ENCODE measurements at places on chromosomes 11 and 22. TPM values are rescaled to one million over a fixed set of nuclear protein-coding genes. Genes with fewer than 3 reads are reported as not detected.

GRCh38 chr11:61715867-61716266 lies 35.7 kb downstream of the DAGLA start:
- H3K4me1 ChIP-seq, result no peaks in the 10 kb centered on the region
- DNase-seq, result no peak
- no peaks in the 10 kb centered on the region for H3K27me3 ChIP-seq
- H3K36me3 ChIP-seq, result no peaks in the 10 kb centered on the region

- H3K36me3 ChIP-seq, result no peaks in the 10 kb centered on the region
- no peak overlapping the region for H3K27ac ChIP-seq
- no peak overlapping the region for H3K4me3 ChIP-seq
- no peaks in the 10 kb centered on the region for H3K27me3 ChIP-seq
- H3K4me1 ChIP-seq, result peaks cover 31% of the 10 kb centered on the region
- DNase-seq, result no peak
Measured at GRCh38 chr11:62399172-62399877, 19.5 kb upstream of the SCGB1A1 start.

DNA sequence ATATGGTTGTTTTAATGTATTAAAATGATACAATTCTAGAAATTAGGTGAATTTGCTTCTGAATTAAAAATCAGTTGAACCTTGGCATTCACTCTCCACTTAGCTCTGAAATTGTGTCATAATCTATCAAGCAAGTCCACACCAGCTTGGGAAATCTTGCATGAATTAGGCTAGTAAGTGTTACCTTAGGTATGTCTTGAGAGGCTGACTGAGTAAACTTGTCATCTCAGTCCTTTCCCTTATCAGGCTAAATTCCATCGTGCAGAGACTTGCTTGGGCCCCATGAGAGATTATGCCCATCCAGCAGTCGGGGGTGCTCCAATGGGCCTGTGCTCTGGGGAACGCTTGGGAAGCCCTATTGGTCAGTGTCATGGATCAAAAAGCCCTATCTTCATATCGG lies 33.9 kb upstream of the ST14 start:
- no peaks in the 10 kb centered on the region for H3K27me3 ChIP-seq
- DNase-seq, result no peak
- no peak overlapping the region for H3K27ac ChIP-seq

- H3K36me3 ChIP-seq, result peaks cover 18% of the 10 kb centered on the region
- no peaks in the 10 kb centered on the region for H3K4me1 ChIP-seq
- H3K4me3 ChIP-seq, result no peak overlapping the region
- DNase-seq, result no peak
- no peaks in the 10 kb centered on the region for H3K27me3 ChIP-seq
Measured at GRCh38 chr11:34976496-34977088, 60.2 kb downstream of the PDHX start.

GRCh38 chr22:30014244-30014643 lies 66.0 kb upstream of the HORMAD2 start:
- no peaks in the 10 kb centered on the region for H3K27me3 ChIP-seq
- DNase-seq, result no peak
- peaks cover 79% of the 10 kb centered on the region for H3K36me3 ChIP-seq
- no peaks in the 10 kb centered on the region for H3K4me1 ChIP-seq
- H3K27ac ChIP-seq, result no peak overlapping the region

DNA sequence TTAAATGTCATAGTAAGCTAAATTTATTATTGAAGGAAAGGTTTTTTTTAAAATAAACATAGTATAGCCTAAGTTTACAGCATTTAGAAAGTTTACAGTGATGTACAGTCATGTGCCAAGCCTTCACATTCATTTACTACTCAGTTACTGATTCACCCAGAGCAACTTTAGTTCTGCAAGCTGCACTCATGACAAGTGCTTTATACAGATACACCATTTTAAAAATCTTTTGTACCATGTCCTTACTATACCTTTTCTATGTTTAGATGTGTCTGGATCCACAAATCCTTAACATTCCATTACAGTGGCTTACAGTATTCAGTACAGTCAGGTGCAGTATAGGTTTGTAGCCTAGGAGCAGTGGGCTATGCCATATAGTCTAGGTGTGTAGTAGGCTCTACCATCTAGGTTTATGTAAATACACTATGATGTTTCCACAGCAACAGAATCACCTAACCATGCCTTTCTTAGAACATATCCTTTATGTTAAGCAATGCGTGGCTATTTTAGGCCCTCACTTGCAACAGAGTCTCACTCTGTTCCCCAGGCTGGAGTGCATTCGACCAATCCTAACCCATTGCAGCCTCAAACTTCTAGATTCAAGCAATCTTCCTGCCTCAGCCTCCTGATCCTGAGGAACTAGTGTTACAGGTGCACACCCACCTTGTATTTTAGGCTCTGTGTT lies 79.5 kb upstream of the SLC25A18 start:
- no peaks in the 10 kb centered on the region for H3K36me3 ChIP-seq
- no peak overlapping the region for H3K4me3 ChIP-seq
- no peak overlapping the region for H3K27ac ChIP-seq
- H3K27me3 ChIP-seq, result peaks cover 4% of the 10 kb centered on the region

DNA sequence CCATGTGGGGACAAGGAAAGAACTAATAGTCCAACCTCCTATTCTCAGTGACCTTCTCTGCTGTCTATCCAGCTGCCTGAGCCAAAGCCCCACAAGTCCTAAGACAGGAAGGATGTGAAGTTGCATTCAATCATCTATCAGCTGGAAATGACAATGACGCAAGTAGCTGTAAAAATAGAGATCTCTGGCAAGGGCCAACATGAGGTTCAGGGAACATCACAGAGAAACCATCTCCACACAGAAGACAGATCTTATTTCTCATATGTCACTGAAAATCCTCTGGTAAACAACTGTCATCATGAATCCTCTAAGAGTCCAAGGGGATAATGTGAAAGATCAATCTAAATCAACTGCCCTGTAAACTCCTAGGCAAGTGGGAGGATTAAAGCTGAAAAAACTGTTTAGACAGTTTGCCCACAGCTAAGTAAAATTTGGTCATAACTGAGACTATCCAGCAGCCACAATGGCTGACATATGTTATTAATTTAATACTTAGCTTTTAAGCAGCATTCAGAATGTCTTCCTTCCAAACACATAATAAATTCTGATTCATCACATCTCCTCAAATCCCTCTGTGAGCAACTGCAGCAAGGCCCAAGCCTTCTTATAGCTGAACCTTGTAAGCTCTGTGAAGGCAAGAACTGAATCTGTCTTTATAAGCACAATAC lies 52.1 kb downstream of the ALG9 start:
- no peak overlapping the region for H3K27ac ChIP-seq
- H3K27me3 ChIP-seq, result no peaks in the 10 kb centered on the region
- DNase-seq, result no peak
- H3K36me3 ChIP-seq, result no peaks in the 10 kb centered on the region
- H3K4me1 ChIP-seq, result no peaks in the 10 kb centered on the region
- H3K4me3 ChIP-seq, result no peak overlapping the region

DNA sequence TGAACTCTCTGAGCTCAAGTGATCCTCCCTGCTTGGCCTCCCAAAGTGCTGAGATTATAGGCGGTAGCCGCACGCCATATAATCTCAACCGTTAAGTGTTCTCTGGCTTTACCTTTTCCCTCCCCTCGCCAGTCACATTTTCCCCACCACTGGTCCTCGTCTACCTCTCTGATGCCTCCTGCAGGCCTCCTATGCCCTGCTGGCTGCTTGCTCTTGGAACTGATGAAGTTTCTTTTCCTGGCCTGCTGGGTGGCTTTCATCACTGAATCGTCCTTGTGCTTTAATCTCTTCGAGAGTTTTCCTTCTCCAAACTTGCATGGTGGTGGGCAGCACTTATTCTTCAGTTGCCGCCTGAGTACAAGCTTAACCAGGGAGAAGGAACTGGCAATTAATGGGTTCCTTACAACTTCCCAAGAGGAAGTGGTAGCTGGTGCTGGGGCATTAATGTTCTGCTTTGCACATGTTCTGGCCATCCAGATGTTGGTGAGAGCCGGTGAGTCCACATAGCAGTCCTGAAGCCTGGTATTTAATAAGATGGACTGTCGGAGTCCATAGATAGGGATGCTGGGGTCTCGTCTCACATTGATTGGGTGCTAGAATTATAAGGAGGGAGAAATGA lies 1.3 kb downstream of the C22orf31 start:
- no peaks in the 10 kb centered on the region for H3K36me3 ChIP-seq
- no peak overlapping the region for H3K27ac ChIP-seq
- no peaks in the 10 kb centered on the region for H3K27me3 ChIP-seq
- no peak for DNase-seq
- H3K4me3 ChIP-seq, result no peak overlapping the region

DNA sequence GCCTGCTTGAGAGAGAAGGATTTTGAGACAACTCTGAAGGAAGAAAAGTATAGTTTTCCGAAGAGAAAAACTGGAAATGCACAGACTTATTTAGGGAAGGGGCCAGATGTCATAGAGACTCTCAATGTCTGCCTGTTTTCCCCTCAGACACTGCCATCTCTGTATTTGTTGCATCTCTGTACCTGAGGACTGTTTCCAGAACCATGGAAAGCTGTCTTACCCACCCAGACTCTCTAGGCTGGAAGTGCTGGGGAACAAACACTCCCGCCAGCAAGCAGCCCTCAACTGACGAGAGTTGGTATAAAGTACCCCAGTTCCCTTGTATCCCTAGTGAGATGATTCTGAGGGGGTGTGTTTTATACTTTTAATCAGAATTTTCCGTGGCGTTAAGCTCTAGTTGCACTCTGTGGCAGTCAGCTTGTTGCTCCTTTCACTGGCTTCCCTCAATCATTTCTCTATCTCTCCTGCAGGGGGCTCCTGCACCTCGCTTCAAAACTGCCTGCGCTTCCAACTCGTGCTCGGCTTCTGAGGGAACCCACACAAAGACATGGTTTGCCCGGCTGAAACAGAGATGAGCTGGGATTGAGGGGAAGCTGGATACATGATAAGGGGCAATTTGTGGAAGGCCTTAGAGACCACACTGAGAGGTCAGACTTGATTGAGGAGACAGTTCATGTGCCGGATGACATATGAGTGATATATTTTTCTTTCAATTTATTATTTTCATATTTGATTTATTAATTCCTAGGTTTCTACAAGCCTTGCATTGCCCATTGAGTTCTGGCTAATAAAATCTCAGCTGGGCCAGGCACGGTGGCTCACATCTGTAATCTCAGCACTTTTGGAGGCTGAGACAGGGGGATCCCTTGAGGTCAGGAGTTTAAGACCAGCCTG lies 36.9 kb upstream of the CLPB start:
- no peaks in the 10 kb centered on the region for H3K36me3 ChIP-seq
- peak overlapping the region; percentile 42 for H3K4me3 ChIP-seq
- DNase-seq, result peak; percentile 67
- peaks cover 4% of the 10 kb centered on the region for H3K4me1 ChIP-seq
- H3K27ac ChIP-seq, result no peak overlapping the region
- peaks cover 10% of the 10 kb centered on the region for H3K27me3 ChIP-seq

- H3K4me1 ChIP-seq, result peaks cover 31% of the 10 kb centered on the region
- H3K36me3 ChIP-seq, result no peaks in the 10 kb centered on the region
- no peak for DNase-seq
- H3K27me3 ChIP-seq, result no peaks in the 10 kb centered on the region
- H3K4me3 ChIP-seq, result no peak overlapping the region
Measured at GRCh38 chr22:23237841-23238240, 57.5 kb downstream of the BCR start.

GRCh38 chr11:15119826-15120225 lies 5.1 kb downstream of the INSC start:
- no peak overlapping the region for H3K27ac ChIP-seq
- peaks cover 13% of the 10 kb centered on the region for H3K27me3 ChIP-seq
- DNase-seq, result no peak
- no peak overlapping the region for H3K4me3 ChIP-seq
- no peaks in the 10 kb centered on the region for H3K36me3 ChIP-seq
- no peaks in the 10 kb centered on the region for H3K4me1 ChIP-seq

DNA sequence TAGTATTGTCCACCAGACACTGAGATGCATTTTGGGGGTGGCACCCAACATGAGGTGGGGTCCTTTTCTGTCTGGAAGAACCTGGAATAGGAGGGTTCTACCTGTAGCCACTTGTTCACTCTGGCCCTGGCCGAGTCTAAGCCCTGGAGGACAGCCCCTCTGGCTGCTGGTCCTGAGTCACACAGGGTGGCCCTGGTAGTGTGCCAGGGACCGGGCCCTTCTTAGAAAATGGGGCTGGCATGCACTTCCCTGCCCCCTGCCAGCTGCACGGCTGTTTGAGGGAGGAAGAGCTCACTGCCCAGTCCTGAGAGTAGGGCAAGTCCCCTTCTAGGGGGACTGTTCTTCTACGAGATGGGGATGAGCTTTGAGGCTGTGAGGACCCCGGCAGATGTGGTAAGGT lies 2.2 kb downstream of the PLCB3 start:
- DNase-seq, result no peak
- H3K27ac ChIP-seq, result no peak overlapping the region
- no peak overlapping the region for H3K4me3 ChIP-seq

DNA sequence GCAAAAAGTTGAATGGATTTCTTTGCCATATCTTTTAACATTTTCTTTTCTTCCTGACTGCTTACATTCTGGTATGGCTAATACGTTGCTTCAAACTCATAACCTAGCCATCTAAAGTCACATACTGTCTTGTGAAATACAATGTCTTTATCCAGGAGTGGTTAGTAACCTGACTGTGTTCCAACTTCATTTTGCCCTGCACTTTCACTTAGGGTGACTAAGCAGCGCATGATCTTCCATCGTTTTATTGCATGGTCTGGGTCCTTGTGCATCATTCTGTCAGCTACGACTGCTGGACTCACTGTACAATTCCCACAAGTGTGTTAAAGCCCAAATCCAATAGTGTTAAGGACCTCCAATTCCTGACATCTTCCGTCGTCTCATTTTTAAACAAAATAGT lies 403.2 kb downstream of the NTM start:
- no peaks in the 10 kb centered on the region for H3K4me1 ChIP-seq
- no peak overlapping the region for H3K27ac ChIP-seq
- no peak for DNase-seq
- no peak overlapping the region for H3K4me3 ChIP-seq
- no peaks in the 10 kb centered on the region for H3K36me3 ChIP-seq

- peaks cover 22% of the 10 kb centered on the region for H3K36me3 ChIP-seq
- no peak overlapping the region for H3K4me3 ChIP-seq
- DNase-seq, result no peak
- H3K27me3 ChIP-seq, result no peaks in the 10 kb centered on the region
- H3K27ac ChIP-seq, result no peak overlapping the region
Measured at GRCh38 chr11:61472282-61472681, 36.3 kb upstream of the LRRC10B start.

GRCh38 chr22:50612528-50613221 lies 12.1 kb downstream of the MAPK8IP2 start:
- DNase-seq, result no peak
- H3K27me3 ChIP-seq, result no peaks in the 10 kb centered on the region
- H3K4me3 ChIP-seq, result no peak overlapping the region
- H3K36me3 ChIP-seq, result no peaks in the 10 kb centered on the region
- H3K4me1 ChIP-seq, result no peaks in the 10 kb centered on the region
- H3K27ac ChIP-seq, result no peak overlapping the region

- H3K4me3 ChIP-seq, result no peak overlapping the region
- DNase-seq, result no peak
- no peaks in the 10 kb centered on the region for H3K36me3 ChIP-seq
- H3K4me1 ChIP-seq, result peaks cover 7% of the 10 kb centered on the region
- no peak overlapping the region for H3K27ac ChIP-seq
Measured at GRCh38 chr11:73538381-73538872, 59.5 kb downstream of the FAM168A start.

Gene NKAPD1
- total RNA-seq, result 11.2 TPM

Gene GAB4
- not detected for total RNA-seq

Gene SIPA1
- total RNA-seq, result 200 TPM

Gene ASCL2
- total RNA-seq, result 0.20 TPM

Gene OR5J2
- not detected for total RNA-seq

Gene MOGAT2
- not detected for total RNA-seq

Gene EXT2
- 25.6 TPM for total RNA-seq

Gene HTR3B
- total RNA-seq, result not detected

Gene OR56A1
- total RNA-seq, result not detected

Gene INCENP
- total RNA-seq, result 36.6 TPM

Gene NXPE4
- total RNA-seq, result not detected

All from CD4-positive, CD25-positive, alpha-beta regulatory T cell (primary cell).